ENCODE measurements at places on chromosomes 13 and 19.

DNA sequence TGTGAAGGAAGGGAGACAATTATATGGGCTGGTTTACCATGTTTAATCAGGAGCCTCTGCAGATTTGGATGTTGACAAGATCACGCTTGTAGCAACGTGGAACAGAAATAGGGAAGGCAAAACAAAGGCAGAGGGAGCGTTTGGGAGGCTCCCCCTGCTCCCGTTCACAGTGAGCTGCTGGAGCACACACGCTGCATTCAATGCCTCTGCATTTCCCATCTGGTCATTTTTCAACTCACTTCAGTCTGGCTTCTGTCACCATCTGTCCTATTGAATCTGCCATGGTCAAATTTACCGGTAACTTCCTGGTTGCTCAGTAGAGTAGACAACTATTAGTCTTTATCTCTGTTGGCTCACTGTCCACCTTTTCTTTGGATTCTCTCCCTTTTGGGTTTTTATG lies 91.0 kb downstream of the NHLRC3 start:
- DNase-seq, result no peak

DNA sequence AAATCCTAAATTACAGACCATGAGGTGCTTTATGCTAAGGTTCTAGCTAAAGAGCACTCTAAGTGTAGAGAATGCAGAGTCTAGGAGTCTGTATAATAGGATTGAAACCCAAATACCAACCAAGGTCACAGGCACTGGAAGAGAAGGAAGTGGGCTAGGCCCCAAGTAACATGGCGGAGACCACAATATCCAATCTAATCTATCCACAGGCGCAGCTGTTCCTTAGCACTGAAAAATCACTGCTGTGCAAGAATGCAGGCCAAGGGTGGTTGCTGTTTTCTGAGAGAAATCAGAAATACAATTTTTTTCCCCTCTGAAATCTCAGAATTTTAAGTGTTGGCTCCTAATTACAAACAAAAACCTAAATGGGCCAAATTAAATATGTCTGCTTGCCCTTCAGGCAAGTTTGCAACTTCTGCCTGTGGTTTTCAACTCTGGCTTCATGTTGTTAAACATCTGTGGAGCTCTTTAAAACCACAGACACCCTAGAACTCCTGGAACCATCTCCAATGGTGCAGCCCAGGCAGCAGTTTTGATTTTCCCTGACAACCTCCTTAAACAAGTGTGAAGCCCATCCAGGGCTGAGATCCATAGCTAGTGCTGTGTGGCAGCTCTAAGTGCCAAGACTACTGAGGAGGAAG lies 6.1 kb downstream of the RANBP3 start:
- no peak for DNase-seq

GRCh38 chr13:71591374-71591773 lies 275.6 kb downstream of the DACH1 start:
- no peak for DNase-seq

DNA sequence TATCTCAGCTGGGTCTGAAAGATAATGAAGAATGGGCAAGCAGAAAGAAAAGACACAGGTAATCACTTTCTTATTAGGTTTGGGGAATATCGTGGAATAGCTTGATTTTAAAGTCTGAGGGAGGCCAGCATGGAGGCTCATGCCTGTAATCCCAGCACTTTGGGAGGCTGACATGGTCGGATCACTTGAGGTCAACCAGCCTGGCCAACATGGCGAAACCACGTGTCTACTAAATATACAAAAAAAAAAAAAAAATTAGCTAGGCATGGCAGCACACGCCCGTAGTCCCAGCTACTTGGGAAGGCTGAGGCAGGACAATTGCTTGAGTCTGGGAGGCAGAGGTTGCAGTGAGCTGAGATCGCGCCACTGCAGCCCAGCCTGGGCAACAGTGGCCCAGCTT lies 1.5 kb upstream of the PAFAH1B3 start:
- DNase-seq, result no peak

GRCh38 chr19:6602729-6603114 lies 11.8 kb upstream of the CD70 start:
- DNase-seq, result no peak

DNA sequence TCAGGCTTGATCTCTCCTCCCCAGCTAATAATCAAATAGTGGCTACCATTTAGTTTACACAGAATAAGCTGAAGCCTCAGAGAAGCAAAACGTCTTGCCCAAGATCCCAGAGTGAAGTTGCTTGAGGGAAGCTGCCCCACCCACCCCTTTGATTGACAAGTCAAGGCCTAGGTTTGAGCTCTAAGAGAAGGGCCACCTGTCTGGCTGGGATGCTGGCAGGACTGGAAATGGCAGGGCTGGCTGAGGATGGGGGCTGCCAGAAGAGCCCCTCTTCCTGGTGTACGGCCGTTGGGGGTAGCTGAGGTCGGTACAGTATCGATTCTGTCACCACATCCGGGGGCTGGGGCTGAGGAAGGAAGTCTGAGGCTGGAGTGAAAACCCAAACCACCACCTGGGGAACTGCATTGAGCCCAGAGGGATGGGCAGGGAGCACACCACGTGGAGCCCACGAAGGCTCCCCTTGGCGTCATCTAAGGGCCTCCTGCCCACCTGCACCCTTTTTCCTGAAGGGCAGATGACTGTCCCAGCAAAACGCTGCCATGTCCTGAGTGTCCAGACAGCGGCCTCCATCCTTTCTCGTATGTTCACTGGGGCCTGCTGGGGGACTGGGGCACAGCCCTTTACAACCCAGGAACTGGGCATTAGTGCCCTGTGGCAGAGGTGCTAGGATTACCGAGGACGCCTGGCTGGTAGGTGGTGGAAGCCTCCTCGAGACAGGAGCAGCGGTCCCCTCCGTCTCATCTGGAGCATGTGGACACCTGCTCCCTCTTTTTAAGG lies 1.4 kb upstream of the PRKD2 start:
- DNase-seq, result peak; percentile 75

Data from GM12864 (cell line).